Fibroblast of pulmonary artery (primary cell): ENCODE measurements at places on chromosomes 16 and 17.

DNA sequence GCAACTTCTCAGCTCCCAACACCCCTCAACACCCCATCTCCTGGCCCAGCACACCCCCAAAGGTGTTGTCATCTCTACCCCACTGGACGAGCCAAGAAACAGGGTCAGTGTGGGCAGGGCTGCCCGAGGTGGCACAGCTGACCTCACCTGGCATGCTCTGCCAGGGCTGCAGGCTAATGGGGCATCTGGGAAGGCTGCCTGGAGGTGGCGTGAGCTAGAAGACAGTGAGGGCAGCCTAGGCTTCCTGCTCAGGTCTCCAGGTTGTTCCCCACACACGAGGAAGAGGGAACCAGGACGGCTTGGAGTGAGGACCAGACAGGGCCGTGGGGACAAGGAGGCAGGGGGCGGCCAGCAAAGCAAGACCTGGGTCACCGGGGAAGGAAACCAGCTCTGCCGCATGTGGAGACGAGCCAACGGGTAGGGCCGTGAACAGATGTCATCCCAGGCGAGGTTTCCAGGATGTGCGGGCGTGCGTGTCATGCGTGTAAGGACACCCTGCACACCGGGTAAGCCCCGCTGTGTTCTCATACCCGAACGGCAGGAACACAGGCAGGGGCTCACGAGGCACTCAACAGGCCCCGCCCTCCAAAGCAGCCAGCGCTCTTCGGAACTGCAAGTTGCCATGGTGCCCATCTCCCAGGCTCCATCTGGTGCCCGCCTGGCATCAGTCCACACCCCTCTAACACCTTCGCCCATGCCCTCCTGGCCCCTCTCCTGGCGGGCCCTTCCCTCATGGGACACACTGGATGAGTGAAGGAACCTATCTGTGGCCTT is 29.6 kb upstream of the PVALEF start:
- no peak for DNase-seq

DNA sequence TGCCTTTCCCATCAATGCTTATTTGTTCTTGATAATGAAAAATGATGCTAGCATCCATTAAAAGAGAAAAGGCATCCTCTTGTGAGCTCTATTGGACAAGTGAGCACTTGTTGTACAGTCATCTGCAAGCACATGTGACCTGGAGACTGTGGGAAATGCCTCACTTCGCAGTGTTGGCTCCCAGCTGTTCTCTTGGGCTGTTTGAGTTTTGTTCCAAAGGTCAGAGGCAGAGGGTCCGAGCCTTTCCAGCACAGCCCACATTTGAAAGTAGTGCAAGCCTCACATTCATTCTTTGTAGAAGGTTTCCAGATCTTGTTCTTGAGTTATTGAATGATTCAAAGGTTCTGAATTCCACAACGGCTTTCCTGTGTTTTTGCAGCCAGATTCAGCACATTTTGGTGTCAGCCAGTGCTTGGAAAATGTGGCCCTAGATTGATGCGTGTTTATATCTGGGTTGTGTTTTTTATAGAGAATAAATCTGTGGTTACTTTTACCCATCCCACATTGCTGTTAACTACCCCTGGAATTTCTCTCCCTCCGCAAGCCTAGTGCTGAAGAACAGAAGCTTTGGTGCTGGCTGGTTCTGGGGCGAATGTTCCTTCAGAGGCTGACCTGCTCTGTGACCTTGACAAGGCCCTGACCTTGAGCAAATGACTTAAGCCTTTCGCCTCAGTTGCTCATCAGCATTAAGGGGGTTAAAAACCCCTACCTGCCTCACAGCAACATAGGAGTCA is 49.8 kb downstream of the CDH1 start:
- DNase-seq = peak; percentile 47

- no peak for DNase-seq
These were observed 34.4 kb downstream of the WDR59 start for GRCh38 chr16:74950511-74950910.

GRCh38 chr17:79799538-79800324 is 2.9 kb upstream of the CBX8 start:
- DNase-seq = no peak

DNA sequence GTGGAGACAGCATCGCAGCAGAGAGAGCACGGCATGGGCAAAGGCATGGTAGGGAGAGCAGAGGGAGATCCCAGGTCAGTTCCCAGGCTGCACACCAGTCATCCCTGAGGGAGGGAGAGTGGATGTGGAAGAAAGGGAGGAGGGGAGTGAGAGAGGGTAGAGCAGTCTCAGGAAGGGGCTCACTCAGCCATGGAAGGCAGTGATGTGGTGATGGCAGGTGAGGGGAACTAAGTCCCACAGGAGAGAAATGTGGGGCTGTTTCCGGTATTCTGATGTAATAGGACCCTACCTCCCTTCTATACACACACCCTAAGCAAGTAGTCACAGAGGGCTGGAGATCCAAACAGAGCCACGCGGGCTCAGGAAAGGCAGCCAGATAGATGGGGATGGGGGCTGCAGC is 500.3 kb upstream of the CDH11 start:
- DNase-seq = no peak

- DNase-seq = peak; percentile 97
These were observed 593 bp upstream of the HEXIM1 start for GRCh38 chr17:45147581-45148182.

DNA sequence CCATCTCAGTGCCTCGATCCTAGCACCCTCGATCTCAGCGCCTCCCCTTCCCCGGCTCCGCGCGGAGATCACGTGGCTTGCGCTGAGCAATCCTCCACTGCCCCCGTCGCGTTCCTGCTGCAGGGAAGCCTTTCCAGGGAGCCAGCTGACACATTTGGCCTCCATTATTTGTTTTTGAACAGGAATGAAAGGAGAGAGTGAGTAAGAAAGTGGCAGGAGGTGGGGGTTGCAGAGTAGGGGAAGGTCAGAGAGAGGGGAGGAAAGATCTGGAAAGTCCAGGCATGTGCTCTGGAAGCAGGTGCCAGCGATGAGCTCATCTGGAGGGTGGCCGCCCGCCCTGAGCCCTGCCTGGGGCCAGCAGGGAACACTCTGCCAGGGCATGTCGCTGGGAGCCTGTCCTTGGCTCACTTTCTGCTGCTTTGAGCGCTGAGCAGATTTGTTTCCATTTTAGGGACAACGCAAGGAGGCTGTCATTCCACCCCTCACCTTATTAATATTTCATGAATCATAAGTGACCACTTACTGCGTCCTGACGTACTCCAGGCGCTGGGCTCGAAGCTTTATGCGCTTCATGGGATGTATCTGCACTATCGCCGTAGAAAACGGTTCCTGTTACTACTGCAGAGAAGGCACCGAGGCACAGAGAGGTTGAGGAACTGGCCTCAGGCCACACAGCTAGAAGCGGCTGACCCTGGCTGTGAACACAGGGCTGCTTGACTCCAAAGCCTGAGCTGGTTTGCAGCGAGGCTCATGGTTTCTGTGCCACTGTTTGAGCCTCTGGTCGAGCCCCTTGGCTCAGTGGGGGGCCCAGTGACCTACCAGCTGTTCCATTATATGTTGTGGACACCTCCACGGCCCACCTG is 283.1 kb downstream of the SEC14L1 start:
- peak; percentile 98 for DNase-seq

GRCh38 chr17:35793257-35793656 is 2.2 kb downstream of the MMP28 start:
- DNase-seq = no peak

DNA sequence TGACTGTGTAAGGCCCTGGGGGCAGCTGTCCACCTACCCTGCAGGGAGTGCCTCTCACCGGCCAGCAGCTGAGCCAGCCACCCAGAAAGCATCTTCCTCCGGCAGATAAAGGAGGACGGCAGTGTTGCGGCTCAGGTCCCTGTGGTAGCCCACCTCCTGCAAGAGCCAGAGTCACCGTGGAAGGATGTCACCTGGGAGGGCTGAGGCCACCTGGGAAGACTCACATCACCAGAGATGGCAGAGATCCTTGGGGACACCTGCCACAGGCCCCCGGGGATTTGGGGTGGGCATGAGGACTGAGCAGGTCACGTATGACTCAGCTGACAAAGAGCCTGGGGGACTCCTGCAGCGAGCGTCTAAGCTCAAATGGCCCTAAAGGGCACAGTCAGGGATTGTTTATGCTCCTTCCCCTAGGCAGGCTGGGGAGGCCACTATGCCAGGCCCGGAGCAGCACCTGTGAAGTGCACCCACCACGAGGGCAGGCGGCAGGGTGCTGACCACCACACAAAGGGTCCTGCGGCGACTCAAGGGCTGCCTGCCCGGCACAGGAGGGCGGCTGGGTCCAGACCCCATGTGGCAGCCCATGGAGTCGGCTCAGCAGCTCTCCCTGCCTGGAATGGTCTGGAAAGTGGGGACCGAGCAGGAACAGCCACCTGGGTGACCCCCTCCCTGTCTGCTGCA is 44.1 kb downstream of the TNFRSF13B start:
- DNase-seq = no peak

GRCh38 chr17:70613681-70614080 is 444.3 kb downstream of the KCNJ2 start:
- no peak for DNase-seq

DNA sequence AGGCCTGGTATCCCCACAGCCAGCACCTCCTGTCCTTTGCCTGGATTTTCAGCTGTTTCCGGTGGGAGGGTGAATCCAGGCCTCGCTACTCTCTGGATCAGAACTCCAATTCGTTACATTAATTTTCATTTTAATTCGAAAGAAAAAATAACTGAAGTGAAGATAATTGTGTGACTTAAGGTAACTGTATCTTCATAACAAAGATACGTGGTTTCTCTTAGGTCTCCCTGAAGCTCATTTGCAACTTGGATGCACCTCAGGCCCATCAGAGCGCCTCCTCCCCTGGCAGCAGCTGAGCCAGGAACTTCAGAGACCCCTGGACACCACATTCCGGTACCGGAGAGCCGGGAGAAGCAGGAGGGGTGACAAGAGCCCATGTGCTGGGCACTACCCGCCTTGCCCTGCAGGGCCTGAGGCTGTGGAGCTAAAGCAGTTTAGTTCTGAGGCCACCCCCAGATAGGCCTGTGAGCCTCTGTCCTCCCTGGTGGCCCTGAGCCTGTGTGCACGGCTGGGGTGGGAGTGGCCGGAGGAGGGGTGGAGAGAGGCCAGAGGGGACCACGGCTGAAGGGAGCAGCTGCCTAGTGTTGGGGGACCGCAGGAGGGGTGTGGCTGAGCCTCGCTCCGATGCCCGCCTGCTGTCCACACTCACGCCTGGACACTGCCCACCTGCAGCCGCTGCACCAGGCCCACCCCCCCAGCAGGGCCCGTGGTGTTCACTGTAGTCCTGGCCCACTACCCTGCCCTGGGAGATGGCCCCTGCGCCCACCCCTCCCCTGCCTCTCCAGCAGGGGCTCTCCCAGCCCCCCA is 11.4 kb upstream of the DUS1L start:
- DNase-seq = no peak

DNA sequence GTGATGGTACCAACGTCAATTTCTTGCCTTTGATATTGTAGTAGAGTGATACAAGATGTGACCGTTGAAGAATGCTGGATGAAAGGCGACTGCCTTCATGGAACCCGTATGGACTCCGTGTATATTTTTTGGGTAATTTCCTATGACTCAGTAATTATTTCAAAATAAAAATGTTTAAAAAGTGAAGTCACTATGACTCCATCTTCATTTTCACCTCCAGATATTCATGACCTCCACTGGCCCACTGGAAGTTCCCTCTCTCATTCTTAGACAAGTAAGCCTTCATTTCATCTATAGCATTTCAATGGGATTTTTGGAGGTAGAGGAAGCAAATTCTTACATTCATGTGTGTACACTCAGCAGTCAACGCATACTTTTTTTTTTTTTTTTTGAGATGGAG is 111.8 kb upstream of the NUDT7 start:
- DNase-seq = no peak

- DNase-seq = no peak
These were observed 37.0 kb upstream of the PEMT start for GRCh38 chr17:17628388-17629008.

- no peak for DNase-seq
These were observed 9.1 kb downstream of the NUDT16L1 start for GRCh38 chr16:4702466-4702808.

DNA sequence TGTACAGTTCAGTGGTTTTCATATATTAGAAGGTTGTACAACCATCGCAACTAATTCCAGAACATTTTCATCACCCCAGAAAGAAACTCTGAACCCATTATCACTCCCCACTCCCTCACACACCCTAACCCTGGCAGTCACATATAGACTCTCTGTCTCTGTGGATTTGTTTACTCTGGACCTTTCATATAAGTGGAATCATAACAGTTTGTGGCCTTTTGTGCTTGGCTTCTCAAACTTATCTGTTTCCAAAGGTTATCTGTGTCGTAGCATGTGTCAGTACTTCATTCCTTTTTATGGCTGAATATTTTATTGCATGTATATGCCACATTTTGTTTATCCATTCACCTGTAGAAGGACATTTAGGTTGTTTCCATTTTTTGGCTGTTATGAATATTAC is 12.4 kb downstream of the TENT4B start:
- DNase-seq = no peak

DNA sequence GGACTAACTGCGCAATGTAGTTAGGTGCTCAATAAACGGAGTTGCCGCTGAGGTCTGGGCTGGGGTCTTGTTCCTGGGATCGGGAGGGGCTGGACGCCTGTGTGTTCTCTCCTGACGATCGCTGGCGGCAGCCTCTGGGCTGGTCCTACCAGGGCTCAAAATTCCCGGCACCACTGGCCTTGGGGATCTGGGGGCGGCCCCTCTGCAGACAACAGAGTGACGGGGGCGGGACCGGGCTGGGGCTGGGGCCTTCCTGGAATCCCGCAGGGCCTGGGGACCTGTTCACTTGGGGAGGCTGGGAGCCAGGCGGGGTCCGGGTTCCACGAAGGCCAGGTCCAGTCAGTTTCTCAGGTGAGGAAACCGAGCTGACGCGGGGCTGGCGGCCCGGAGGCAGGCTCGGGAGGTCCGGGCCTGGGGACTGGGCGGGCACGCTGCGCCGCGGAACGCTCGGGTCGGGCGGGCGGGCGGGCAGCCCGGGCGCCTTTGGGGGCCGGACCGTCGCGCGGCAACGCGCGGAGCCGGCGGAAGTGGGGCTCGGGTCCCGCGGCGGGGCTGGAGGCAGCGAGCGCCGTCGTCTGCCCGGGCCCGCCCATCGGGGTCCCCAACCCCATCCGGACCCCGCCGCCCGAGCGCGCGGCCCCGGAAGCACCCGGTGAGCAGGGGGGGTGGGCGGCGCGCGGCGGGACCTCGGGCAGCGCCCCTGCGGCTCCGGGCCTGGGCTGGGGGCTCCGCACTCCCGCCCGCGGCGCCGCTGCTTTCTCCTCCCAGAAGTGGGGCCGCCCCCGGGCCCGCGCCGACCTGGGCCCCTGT is at the start of gene PIGQ:
Gene PIGQ, plus strand, starts transcription at position 524 of the 810 bp plus-strand sequence. CDS start 4,107 bp downstream, outside the sequence.
- DNase-seq = peak; percentile 64

DNA sequence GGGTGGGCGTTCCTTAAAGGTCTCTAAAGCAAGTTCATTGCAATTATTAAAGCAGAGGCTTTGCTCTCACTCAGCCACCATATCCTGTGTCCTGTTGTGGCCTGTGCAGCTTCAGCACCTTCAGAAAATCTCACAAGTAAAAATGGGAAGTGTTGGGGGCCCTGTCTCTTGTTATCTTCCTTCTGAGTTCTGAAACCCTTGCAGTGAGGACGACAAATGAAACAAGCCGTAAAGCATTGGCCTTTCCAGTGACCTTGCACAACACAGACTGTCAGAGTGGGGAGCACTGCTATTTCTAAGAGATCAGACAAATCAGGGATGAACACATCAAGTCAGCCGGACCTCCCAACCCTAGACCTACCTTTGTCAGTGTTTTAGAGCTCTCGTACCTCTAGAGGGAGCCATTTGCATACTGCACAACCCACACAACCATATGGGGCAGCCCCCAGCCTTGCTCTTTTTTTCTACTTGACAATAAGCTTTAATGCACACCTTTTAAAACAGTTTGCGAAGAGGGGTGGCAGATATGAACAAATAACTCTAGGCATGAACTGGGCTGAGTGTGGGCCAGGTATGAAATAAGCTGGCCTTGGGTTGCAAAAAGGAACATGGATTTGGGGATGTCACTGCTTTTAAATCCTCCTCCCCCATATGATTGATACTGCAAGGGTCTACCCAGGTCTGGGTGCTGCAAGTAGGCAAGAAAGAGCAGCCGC is 89.8 kb downstream of the KATNIP start:
- DNase-seq = peak; percentile 73
